CD4-positive, alpha-beta T cell treated with Interleukin-2 at 100 ng/mL for 4 hours (primary cell): ENCODE measurements at places on chromosomes 12 and 14.
A peak's percentile ranks its signal among the peaks of the same experiment; 100 is the strongest.

GRCh38 chr12:45660330-45660729 lies 69.2 kb upstream of the ARID2 start:
- DNase-seq, result no peak

DNA sequence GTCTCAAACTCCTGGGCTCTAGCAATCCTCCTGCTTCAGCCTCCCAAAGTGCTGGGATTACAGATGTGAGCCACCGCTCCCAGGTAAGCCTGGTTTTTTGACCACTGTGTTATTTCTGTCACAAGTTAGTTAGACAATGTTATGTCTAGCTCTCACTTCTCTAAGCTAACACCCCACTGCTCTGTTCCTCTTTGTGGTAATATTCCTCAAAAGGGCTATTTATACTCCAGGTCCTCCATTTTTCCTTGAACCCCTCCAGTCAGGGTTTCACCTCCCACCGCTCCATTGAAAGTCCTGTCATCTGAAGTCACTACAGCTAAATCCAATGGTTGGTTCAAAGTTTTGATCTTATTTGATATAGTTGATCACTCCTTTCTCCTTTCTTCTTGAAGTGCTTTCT lies 5.1 kb downstream of the IRAK3 start:
- no peak for DNase-seq

DNA sequence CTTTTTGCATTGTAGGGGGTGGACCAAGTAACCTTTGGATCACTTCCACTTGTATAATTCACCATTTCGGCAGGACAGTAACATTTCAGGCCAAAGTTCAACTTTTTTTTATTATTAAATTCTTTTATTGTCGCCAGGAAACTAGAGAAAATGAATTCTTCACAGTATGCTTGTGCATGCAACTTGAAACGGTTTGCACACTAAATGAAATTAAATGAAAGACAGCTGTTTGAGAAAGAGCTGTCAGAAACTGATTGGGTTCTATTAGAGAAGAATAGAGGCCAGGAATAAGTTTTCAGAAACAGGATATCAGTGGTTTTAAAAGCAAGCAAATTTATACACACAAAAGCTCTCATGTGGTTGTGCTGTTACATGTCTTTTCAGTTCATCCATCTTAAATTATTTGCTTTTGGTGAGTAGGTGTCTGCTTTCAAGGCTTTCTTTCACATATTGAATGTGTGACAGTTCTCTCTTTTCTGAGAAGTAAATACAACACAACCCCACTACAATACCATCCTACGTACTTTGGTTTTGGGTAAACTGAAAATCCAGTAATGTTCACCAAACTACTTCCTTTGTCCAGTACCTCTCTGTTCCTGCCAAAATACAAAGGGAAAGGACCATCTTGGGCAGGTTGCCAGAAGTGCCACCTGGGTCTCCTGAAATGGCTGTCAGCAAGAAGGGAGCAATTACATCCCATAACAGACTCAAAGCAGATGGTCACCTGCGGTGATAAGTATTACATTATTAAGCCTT lies 291.7 kb downstream of the RAD51B start:
- no peak for DNase-seq

DNA sequence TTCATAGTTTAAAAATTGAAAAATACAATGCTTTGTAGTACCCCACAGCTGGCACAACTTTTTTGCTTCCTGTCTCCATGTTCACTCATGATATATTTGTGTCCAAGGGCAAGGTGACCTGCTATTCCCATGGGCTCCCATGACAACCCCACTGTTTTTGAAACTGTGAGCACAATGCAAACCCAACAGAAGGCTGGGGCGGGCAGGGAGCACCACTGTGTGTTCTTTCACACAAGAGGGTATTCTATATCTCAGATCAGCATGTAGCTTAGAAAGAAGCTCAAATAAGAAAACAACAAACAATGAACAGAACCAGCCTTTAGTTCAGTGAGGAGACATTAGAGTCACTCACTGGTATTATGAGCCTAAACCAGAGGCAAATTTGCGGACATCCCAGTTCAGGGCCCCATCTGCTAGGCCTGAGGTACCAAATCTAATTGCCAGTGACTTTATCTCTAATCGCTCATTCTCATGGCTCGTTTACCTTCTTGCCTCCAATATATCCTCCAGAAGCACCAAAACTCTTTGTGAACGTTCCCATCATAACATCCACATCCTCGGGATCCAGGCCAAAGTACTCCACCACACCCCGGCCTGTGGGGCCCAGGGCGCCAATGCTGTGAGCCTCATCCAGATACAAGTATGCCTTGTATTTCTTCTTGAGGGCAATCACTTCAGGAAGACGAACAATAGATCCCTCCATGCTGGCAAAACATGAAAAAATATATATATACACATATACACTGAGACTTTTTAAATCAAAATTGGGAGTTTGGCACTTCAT lies 56.4 kb upstream of the ISM2 start:
- no peak for DNase-seq

GRCh38 chr14:71115821-71116567 lies 208.7 kb downstream of the PCNX1 start:
- no peak for DNase-seq

DNA sequence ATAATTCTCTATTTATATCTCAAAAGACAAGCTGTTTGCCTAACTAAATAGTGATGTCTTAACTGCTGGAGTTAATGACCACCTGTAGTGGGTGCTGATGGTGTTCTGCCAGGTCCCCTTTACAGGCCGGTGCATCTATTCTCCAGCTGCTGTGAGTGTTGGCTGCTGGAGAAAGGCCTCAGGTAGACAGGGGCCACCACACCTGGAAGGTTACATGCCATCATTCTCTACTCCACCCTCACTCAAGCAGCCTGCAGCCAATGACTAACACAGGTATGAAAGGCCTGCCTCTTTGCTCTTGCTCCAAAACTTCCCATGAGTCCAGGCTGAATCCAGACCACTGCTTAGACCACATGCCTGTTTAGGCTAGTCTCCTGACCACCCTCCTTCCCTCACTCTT lies 73.9 kb downstream of the RPS6KA5 start:
- DNase-seq, result no peak

DNA sequence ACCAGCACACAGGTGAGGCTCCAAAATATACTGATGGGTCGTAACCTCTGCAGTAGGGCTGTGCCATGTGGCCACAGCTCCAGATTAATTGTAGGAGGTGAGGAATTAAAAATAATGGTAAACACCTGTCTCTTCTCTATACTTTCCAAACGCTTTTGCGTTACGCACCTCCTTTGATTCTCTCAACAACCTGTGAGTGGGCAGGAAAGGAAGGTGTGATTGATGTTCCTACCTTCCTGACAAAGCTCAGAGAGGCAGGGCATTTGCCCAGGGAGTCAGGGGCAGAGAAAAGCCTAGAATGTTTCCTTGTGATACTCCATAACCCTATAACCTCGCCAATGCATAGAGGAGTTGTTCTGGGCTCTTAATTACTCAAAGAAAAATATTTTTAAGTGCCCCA lies 124.9 kb downstream of the PRMT8 start:
- no peak for DNase-seq

- no peak for DNase-seq
Measured at GRCh38 chr14:66041582-66041981, 444.6 kb upstream of the CCDC196 start.

DNA sequence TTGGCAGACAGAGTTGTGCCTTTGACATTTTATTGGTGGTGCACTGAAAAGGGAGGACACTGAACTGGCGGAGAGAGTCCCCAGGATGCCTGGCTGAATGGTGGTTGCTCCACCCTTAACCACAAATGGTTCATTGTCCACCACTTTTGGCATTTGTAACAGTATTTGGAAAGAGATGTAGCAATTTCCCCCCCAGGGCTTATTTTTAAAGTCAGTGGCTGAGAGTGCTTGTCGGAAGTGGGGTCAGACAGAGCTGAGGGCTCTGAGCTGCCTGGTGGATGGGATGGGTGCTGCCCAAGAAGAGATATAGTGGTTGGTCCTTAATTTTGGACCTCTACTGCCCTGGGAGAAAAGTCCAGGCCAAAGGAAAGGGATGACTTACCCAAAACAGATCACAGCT lies 31.5 kb upstream of the FGF6 start:
- DNase-seq, result no peak

- DNase-seq, result no peak
Measured at GRCh38 chr12:122072031-122072970, 6.3 kb upstream of the MLXIP start.

- peak; percentile 27 for DNase-seq
Measured at GRCh38 chr12:21502164-21502496, 541 bp downstream of the GOLT1B start.

- no peak for DNase-seq
Measured at GRCh38 chr14:105568859-105569766, 42.7 kb downstream of the TMEM121 start.

DNA sequence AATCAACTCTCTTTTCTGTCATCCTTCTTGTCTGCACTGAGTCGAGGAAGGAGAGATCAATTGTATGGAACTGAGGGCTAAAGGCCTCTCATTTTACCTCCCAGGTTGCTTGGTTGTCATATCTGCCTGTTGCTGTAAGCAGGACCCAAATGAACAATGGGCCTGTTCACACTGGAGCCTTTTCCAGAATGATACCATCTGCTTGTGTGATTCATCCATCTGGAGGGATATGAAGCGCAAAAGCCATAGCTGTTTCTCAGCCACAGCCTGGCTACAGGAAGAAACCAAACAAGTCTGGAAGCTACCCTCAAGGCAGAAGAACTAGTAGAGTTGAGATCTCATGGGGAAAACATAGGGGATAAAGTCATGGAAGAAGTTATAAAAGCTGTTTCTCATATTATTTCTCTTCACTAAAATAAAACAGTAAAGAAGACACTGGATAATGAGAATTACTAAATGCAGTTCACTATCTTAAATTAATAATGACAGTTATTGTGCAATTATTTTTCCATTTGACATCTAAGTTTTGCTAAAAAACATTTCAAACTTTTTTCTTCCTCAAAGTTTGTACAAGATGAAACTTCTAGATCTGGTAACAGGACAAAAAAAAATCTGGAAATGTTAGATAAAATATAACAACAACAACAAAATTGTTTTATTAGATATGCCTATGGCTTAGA lies 106.3 kb downstream of the SPTSSA start:
- DNase-seq, result no peak

DNA sequence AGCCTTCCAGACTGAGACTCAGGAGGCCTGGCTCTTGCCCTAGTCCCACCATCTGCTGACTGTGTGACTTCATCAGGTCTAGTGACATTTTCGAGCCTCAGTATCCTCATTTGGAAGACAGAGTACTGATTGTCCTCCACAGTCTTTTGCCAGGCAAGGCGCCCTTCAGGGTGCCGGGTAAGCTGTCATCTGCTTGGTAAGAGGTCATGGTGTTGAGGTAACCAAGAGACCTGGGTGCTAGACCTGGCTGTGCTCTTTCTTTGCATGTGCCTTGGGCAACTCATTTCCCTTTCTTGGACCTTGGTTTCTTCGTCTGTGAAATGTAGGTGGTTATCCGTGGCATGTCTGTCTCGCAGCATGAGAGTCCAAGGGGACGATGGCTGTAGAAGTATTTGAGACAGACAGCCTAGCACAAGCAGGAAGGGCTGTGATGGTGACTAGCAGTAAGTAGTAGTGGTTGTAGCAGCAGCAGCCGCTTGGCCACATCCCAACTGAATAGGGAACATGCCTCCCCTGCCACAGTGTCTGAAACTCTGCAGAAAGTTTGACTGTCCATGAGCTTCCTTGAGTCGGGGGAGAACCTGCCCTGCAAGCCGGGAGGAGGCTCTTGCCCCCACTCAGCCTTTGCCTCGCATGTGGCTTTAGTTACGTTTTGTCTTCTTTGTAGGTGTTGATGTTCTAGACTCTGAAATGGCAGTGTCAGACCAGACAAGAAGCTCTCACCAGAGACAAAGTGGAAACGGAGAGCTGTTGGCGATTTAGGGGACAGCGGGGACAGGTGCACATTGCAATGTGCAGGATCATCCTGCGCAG lies 40.3 kb downstream of the EVL start:
- peak; percentile 18 for DNase-seq

DNA sequence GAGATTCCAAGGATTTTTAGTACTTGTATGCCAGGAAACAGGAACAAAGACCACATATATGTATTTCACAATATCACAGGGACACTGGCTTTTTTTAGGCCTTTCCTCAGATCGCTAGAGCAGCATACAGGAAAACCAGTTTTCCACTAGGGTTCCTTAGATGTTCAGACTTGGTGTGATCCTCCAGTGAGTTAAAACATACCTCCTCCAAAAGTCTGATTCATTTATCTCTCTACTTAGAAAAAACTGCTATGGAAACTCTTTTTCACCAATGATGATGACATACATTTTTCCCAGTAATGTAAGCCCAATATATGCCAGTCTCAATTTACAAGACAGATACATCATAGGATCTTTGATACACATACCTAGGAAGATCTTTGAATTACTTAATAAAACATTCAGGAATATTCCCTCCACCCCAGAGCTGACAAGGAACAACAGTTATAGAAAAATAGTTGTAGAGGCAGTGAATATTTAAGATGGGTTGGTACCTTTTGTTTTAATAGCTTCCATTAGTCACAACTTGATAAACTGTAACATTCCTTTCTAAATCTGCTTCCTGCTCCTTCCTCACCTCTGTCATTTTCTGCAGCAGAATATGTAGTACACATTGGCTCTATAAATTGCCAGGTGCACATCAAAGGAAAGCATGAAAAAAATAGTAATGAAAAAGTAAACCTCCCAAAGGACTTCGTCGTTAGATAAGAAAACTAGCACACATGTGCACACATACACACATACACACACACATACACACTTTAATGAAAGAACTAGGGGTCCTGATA lies 27.5 kb downstream of the BCAT1 start:
- no peak for DNase-seq

DNA sequence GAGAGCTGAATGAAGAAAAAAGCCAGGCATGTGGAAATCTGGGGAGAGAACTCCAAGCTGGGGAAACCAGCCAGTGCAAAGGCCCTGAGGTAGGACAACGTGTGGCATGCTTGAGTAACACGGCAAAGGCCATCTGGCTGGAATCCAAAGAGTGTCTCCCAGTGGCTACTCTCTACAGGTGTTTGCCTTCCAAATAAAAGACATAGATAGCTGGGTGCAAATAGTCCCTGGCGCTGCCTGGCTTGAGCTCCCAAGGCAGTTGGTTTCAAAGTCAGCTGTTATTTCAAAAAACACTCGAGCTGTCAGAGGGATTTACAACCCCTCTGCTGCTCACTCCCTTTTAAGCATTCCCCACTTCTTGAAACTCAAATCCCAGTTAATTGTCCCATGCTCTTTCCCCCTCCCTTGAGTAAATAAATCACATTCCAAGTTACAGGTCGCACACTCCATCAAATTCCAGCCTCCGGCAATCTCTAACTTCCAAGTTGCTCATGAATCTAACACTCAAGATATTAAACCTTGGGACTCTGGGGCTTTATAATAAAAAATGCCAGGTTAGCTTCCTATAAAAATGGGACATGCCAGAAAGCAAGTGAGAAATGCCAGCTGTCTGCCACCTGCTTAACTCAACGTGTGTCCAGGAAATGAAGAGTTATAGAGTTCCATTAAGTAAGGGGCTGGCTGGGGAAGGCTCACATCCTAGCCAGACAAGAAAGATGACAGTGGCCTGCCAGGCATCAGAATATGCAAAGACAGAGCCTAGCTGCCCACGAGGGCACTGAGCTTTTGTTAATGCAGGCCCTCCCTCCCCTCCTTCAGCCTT lies 133.6 kb upstream of the NOS1 start:
- no peak for DNase-seq
